ENCODE measurements at places on chromosomes 3 and 15. TPM values are rescaled to one million over a fixed set of nuclear protein-coding genes. Genes with fewer than 3 reads are reported as not detected.

DNA sequence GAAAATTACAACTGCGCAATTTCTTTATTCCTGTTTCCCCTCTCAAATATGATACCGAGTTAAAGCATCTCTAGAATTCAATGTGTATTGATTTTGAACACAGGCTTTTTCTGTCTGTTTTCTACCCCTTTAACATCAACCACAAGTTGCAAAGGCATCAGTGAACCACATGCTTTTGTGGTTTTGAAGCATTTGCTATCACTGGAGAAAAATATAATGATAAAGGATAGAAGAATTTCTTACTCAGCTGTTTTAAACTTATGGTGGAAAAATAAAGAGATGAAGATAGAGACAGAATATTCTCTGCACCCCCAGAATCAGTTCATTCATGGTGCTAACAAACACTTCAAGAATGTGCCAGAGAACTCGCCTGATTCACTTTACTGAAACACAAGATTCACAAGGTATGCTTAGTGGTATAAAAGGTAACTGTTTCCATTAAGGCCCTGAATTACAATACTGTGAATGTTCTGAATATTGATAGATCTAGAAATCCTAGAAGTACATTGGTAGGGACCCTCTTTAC lies 9.5 kb upstream of the DPPA4 start:
- H3K27me3 ChIP-seq = no peaks in the 10 kb centered on the region
- no peaks in the 10 kb centered on the region for H3K4me1 ChIP-seq
- H3K36me3 ChIP-seq = no peaks in the 10 kb centered on the region
- no peak overlapping the region for H3K27ac ChIP-seq
- no peak overlapping the region for H3K4me3 ChIP-seq

DNA sequence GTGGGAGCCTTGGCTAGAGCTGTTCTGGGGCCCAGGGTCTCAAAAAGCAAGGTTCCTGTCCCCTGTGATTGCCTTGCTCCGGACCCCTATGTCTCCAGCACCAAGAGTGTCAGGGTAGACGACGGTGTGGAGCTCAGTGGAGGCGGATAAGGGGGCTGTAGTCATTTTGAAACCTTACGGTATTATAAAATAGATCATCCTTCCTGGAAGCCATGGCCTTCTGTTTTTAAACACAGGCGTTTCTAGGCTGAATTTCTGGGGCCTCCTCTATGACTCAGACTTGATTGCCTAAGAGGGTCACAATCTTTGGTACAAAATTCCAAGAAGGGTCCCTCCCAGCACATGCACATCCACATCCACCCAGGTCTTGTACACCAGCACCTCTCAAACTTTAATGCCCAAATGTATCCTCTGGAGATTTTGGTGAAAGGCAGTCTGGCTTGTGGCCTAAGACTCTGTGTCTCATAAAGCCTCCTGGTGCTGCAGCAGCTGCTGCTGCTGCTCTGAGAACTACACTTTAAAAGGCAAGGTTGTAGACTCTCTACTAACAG lies 70.5 kb upstream of the XCR1 start:
- H3K4me3 ChIP-seq = no peak overlapping the region
- H3K4me1 ChIP-seq = peaks cover 23% of the 10 kb centered on the region
- peak overlapping the region; percentile 72 for H3K27ac ChIP-seq
- H3K27me3 ChIP-seq = peaks cover 9% of the 10 kb centered on the region
- peaks cover 13% of the 10 kb centered on the region for H3K36me3 ChIP-seq

- H3K27ac ChIP-seq = no peak overlapping the region
- H3K4me1 ChIP-seq = no peaks in the 10 kb centered on the region
- no peak overlapping the region for H3K4me3 ChIP-seq
- peaks cover 2% of the 10 kb centered on the region for H3K27me3 ChIP-seq
Observed at GRCh38 chr3:60528651-60529050, 722.6 kb downstream of the FHIT start.

- peaks cover 25% of the 10 kb centered on the region for H3K4me1 ChIP-seq
- no peak for DNase-seq
- no peak overlapping the region for H3K27ac ChIP-seq
- H3K27me3 ChIP-seq = peaks cover 21% of the 10 kb centered on the region
- no peak overlapping the region for H3K4me3 ChIP-seq
Observed at GRCh38 chr15:78329625-78330024, 10.5 kb upstream of the CRABP1 start.

DNA sequence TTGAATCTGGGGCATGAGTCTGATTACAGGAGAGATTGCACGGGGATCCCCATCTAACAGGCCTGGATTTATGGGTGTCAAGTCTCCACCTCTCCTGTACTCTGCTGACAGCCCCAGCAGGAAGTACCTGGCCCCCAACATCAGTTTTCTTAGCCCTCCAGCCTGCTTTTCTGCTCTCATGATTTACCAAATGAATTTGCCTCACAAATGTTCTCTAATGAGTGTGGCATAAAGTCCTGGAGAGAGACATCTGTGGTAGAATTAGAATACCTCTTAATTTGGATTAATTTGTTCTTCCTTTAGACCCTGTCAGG lies 60.1 kb downstream of the FNDC3B start:
- peak overlapping the region; percentile 50 for H3K27ac ChIP-seq
- DNase-seq = no peak
- no peaks in the 10 kb centered on the region for H3K27me3 ChIP-seq
- H3K36me3 ChIP-seq = peaks cover 9% of the 10 kb centered on the region
- H3K4me3 ChIP-seq = no peak overlapping the region
- H3K4me1 ChIP-seq = peaks cover 85% of the 10 kb centered on the region

- H3K4me3 ChIP-seq = no peak overlapping the region
- no peak overlapping the region for H3K27ac ChIP-seq
- DNase-seq = no peak
- H3K27me3 ChIP-seq = peaks cover 4% of the 10 kb centered on the region
- peaks cover 40% of the 10 kb centered on the region for H3K4me1 ChIP-seq
Observed at GRCh38 chr3:58572013-58572633, 5.1 kb downstream of the FAM107A start.

GRCh38 chr3:167862104-167862730 lies 126.7 kb downstream of the SERPINI1 start:
- H3K27ac ChIP-seq = no peak overlapping the region
- no peaks in the 10 kb centered on the region for H3K27me3 ChIP-seq
- H3K36me3 ChIP-seq = no peaks in the 10 kb centered on the region
- no peak overlapping the region for H3K4me3 ChIP-seq
- DNase-seq = no peak

GRCh38 chr3:131231710-131232389 lies 149.7 kb upstream of the NUDT16 start:
- DNase-seq = peak; percentile 13
- no peaks in the 10 kb centered on the region for H3K36me3 ChIP-seq
- H3K27me3 ChIP-seq = no peaks in the 10 kb centered on the region
- H3K4me3 ChIP-seq = no peak overlapping the region
- H3K27ac ChIP-seq = no peak overlapping the region

DNA sequence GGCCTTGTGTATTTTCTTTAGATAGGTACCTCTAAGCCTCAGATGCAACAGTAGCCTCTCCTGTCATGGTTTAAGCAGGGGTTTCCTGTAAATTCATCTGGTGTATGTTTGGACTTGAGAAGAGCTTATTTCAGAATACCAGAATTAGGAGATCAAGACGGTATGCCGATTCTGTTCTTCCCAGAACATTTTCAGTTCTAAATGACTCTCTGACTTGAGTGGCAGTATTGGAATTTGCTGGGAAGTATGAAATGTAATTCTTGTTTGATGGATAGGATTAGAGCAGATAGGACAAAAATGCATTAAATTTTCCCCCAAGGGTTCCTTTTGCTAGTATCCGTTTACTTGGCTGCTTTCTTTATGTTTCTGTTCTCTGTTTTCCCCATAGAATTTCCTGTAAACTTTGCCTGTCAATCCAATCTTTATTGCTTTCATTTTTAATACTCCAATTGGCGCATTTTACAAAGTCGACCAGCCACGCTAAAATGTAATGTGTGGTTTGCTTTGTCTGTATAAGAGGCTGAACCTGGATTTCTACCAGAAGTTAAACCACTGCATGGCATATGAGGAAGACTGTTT lies 612.2 kb downstream of the RBMS3 start:
- H3K27ac ChIP-seq = no peak overlapping the region
- peaks cover 34% of the 10 kb centered on the region for H3K4me1 ChIP-seq
- no peaks in the 10 kb centered on the region for H3K27me3 ChIP-seq
- H3K36me3 ChIP-seq = peaks cover 9% of the 10 kb centered on the region

- no peaks in the 10 kb centered on the region for H3K27me3 ChIP-seq
- no peak overlapping the region for H3K27ac ChIP-seq
- H3K4me1 ChIP-seq = peaks cover 46% of the 10 kb centered on the region
Observed at GRCh38 chr3:27659279-27660021, 62.7 kb downstream of the EOMES start.

- no peak overlapping the region for H3K27ac ChIP-seq
- no peak for DNase-seq
- H3K27me3 ChIP-seq = peaks cover 2% of the 10 kb centered on the region
- peaks cover 8% of the 10 kb centered on the region for H3K4me1 ChIP-seq
- no peaks in the 10 kb centered on the region for H3K36me3 ChIP-seq
- H3K4me3 ChIP-seq = no peak overlapping the region
Observed at GRCh38 chr3:157922614-157923013, 183.6 kb downstream of the SHOX2 start.

DNA sequence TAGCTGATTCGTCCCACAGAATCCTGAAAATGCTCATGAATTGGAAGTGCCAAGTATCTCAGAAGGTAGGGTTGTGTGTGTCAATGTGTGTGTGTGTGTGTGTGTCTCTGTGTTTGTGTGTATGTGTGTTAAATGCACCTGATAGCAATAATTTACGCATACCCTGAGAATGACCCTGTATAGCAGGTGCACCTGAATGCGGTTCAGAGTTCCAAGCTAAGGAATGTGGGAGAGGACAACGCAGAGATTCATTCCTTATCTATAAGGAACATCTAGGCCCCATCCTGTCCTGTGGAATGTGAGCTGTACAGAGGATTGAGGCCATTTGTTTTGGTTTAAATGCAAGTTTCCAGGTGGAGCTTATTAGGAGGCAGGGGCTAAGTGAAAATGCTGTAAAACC lies 49.1 kb upstream of the NEDD4 start:
- H3K36me3 ChIP-seq = peaks cover 9% of the 10 kb centered on the region
- no peak overlapping the region for H3K27ac ChIP-seq
- peaks cover 3% of the 10 kb centered on the region for H3K27me3 ChIP-seq

The PDZRN3 gene
- total RNA-seq = 18.0 TPM

The STAB1 gene
- not detected for total RNA-seq

The TPRA1 gene
- total RNA-seq = 53.0 TPM

The GPX1 gene
- 563 TPM for total RNA-seq
